ENCODE measurements at places on chromosomes 11 and 22.

DNA sequence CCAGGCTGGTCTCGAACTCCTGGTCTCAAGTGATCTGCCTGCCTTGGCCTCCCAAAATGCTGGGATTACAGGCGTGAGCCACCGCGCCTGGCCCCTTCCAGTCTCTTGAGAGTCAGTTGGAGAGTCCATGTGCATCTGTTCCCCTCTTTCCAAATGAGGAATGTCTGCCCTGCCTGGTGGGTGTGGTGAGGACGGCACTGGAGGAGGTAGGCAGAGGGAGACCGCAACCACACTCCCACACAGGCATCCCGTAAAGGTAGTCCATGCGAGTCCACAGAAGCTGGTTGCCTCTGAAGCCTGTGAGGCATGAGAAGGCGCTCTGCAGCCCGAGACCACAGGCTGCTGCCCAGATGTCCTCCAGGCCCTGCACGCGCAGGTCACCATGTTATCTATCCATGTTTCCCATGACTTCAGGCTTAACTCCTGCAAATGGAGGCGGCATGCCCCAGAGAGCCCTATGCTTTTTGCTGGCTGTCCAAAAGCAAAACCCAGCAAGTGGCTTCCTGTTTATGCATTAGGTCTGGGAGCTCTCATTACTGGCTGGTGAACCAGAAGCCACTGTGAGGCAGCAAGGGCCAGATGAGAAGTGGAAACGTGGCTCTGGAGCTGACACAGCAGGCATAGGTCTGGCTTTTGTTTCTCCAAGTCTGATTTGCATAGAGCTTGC lies 43.4 kb downstream of the GRIK4 start:
- DNase-seq: no peak

DNA sequence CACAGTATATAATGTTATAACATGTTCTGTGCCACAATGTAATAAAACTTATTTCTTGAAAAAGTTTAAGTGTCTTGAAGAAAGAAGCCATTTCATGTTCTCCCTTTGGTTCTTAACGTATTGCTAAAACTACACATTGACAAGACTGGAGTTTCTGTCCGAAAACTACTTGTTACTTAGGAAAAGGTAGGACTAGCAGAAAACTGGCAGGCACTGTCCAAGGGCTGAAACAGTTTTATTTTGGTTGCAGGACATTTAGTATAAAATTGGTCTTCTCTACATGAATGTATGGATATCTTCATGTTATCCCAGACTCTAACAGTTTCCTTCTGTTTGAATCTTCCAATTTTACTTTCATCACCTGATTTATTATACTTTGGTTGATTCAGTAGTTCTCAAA lies 1027.1 kb downstream of the LRRC4C start:
- no peak for DNase-seq

DNA sequence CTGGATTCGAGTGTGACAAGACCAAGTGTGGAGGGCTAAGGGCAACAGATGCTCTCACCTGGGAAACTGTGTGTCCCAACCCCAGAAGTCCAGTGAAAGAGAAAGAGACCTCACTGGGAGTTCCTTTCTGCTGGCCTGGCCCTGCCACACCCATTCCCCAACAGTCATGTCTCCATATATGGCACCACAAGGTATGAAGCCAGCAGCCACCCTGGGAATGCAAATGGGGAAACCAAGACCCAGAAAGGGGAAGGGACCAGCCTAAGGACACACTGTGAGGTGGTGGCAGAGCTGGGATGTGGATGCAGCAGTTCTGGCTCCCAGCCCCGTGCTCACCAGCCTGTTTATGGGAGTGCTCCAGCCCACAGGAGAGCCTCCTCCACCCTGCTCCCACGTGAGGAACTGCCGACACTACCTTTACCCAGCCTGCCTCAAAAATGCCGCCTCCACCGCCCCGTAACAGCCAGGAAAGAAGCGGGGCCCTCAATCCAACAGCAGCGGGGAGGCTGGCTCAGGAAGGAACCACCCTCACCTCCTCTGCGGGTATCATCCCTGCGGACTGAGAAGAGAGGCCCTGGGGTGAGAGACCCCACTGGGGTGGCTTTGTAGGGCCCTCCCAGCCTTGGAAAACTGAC lies 12.6 kb downstream of the LMO1 start:
- DNase-seq: no peak

- no peak for DNase-seq
These were observed 73.4 kb upstream of the TEAD1 start for GRCh38 chr11:12600829-12601228.

DNA sequence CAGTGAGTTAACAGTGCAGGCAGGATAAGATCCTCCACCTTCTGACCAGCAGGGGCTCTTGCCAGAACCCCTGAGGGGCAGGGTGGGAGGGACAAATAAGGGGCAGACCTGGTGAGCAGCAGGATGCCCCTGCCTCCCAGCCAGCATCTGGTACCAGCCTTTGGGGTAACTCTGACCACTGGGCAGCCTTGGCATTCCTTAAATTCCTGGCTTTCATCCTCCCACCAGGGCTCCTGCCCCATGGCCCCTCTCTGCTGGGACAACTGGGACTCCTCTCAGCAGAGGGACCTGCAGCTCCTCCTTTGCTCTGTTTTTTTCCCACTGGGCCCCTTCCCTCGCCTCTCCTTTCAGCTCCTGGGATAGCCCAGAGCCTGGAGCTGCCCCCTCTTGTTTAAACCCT lies 98.0 kb upstream of the CD82 start:
- no peak for DNase-seq

GRCh38 chr11:100920593-100920992 lies 209.0 kb downstream of the PGR start:
- no peak for DNase-seq

DNA sequence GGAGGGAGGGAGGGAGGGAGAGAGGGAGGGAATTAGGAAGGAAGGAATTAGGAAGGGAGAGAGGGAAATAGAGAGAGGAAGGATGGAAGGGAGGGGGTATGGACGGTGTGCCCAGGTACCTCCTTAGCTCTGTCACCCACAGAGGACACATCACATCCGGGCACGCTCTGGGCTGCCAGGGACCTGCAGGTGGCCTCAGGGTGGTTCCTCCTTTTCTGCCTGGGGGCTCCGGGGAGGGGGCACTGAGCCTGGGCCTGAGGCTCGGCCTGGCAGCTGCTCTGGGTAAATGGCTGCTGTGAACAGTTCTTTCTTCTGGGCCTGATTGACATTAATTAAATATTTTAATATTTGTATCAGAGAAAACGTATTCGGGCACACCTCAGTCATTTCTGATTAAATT lies 733.5 kb downstream of the BRD1 start:
- DNase-seq: no peak

DNA sequence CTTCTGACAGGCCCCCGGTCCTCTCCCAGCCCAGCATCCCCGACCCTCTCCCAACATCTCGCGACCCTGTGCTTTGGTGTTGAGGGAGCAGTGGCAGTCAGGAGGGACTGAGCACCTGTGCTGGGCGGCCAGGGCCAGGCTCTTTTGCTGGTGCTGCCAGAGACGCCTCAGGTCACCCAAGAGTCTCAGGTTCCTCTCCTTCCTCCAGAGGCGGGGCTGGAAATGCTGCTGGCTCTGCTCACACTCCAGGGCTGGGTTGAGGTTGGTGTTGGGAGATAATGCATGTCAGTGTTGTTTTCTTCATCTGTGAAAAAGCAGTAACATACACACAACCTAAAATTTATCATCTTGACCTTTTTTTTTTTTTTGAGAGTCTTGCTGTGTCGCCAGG lies 1.2 kb upstream of the IGLL1 start:
- DNase-seq: no peak

- DNase-seq: no peak
These were observed 47.5 kb upstream of the TCF20 start for GRCh38 chr22:42317691-42318547.

DNA sequence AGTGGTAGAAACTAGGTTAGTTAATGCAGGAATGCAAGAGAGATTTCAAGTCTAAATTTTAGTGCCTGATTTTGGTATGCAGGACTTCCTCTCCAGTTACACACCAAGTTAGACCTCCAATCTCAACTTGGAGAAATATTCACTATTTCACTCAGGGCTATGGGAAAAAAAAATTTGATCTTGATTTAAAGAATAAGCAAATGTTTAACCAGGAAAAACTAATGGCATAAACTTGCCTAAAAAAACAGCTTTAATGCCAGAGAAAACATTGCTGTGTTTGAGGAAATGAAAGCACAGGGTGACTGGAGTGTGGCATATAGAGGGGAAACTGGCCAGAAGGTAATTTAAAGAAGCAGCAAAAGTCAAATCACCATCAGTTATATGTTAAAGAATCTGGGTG lies 575.4 kb upstream of the LRRC4C start:
- DNase-seq: no peak

DNA sequence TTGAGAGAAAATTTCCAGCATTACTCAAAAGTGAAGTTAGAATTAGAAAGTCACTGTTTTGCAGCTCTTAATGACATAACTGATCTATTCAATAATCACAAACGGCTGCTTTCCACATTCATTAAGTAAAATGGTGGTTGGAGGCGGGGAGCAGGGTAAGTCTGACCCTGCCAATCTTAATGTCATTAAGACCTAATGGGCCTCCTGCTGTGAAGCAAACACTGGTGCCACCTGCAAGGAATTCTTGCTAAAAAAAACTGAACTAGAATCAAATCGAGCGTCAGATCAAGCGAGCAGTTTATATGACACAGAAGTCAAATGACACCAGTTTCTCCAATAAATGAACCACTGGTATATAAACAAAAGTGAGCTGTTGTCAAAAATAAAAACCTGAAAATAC lies 351.5 kb downstream of the BRD1 start:
- DNase-seq: no peak

- DNase-seq: no peak
These were observed 123.4 kb downstream of the C11orf58 start for GRCh38 chr11:16861862-16862261.

DNA sequence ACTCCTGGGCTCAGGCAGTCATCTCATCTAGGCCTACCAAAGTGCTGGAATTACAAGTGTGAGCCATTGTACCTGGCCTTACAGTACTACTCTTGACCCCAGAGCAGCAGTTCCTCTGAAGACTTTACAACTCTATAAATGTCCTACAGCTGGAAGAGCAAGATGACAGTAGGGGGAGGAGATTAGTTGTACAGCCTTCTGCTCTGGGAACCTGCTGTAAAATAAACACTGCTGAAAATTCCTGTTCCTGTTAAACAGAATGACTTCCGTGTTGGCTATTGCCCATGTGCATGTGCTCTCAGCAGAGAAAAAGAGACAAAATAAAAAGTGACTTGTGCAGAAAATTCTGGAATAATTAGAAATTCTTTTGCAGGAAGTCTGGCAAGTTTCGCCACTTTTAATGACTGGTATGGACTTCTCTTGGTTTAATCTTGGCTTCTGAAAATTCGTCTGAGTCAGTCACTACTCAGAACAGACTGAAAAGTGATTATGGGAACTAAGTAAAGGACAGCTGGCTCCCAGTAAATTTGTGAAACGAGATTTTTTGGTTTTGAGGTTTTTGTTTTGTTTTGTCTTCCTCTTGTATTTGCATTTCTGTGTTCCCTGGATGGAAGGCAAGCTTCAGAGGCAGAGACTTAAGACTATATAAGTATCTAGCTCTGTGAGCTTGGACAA lies 955.7 kb downstream of the DLG2 start:
- no peak for DNase-seq

DNA sequence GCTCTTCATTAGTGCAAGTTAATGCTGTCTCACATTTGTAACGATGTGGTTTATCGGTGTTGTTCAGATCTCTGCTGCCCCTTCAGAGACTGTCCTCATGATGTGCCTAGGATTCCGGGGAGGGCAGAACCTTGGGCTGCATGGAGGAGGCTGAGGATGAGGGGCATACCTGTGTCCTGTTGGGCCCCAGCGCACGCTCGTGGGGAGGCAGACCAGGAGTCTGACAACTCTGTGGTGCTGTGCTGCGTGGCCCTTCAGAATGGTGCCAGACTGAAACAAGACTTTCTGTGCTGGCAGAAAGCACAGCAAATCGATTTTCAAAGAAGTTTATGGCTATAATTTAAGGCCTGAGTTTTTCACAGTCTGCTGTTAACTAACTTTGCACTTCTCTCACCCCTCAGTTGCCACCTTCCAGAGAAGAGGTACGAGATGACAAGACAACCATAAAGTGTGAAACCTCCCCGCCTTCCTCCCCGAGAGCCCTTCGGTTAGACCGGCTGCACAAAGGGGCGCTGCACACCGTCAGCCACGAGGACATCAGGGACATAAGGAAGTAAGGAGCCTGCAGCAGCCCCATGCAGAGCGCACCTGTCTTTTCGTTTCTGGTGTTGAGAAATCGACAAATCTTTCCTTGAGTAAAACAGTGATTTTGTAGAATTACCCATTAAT lies 44.3 kb upstream of the CTTN start:
- no peak for DNase-seq

- DNase-seq: peak; percentile 37
These were observed 48.8 kb downstream of the NAT10 start for GRCh38 chr11:34154059-34154875.

- no peak for DNase-seq
These were observed 101.9 kb upstream of the OR4B1 start for GRCh38 chr11:48114740-48115139.

DNA sequence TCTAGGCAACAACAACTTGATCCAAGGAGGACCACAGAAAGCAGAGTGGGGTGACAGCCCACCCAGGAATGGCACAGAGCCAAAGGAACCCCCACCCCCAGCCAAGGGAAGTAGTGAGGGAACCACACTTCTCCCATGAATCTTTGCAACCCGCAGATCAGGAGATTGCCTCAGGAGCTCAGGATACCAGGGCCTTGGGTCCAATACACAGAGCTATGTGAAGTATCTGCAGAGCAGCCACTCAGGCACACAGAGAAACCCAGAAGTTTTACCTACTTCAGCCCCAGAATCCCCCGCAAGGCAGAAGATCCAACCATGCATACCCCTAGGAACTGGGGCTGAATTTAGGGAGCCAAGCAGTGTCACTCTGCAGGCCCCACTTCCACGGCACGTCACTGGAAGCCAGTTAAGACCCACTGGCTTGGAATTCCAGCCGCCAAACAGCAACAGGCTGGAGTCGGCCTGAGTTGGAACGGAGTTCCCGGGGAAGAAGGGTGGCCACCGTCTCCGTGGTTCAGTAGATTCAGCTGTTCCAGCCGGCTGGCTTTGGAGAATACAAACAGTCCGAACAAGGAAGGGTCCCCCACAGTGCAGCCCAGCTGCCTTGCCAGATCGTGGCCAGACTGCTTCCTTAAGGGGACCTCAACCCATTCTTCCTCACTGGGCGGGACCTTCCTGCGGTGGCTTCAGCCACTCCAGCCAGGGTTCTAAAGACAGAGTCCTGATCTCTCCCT lies 174.1 kb downstream of the TTC28 start:
- DNase-seq: no peak

DNA sequence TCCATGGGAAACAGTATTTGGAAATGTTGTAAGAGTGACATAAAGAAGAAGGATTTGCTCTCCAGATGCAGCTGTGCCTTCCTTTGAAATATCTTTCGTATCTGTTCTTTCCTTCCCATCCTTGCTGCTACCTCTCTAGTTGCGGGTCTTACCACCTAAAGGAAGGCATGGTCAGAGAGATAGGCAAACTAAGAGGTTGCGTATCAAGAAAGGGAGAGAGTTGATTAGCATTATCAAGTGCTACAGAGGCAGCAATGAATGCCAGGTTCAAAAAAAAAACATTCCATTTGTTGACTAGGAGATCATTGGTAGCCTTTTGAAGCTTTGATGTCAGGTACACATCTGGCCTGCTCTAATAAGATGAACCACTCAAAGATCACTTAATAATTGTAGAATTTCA lies 4.6 kb downstream of the GTPBP1 start:
- DNase-seq: no peak

- no peak for DNase-seq
These were observed 37.0 kb downstream of the CDPF1 start for GRCh38 chr22:46213052-46213451.

GRCh38 chr22:30909306-30909705 lies 59.3 kb downstream of the MORC2 start:
- DNase-seq: no peak

- DNase-seq: peak; percentile 3
These were observed 939.0 kb downstream of the BRD1 start for GRCh38 chr22:48888466-48889208.

Data from CD4-positive, alpha-beta T cell treated with Interleukin-4 for 1 hour (primary cell).